ENCODE measurements at places on chromosomes 7 and 10. TPM values are rescaled to one million over a fixed set of nuclear protein-coding genes. Genes with fewer than 3 reads are reported as not detected.

DNA sequence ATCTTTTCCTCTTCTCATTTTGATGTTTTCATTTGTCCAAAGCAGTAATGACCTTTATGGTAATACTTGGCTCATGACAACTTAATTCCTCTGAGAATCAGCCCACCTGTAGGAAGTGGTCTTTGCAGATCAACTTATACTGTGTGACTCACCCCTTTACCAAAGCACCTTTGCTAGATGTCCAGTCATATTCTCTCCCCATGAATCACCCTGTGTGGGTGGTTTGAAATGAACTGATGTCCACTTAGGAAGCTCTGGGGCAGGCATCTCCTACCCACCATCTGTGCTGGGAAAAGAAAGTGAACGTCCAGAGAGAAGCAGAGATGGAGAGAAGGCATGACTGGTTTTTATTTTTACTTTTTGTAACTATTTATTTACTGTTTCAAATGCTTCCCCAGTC is 410.3 kb downstream of the KIF20B start:
- no peak for DNase-seq

DNA sequence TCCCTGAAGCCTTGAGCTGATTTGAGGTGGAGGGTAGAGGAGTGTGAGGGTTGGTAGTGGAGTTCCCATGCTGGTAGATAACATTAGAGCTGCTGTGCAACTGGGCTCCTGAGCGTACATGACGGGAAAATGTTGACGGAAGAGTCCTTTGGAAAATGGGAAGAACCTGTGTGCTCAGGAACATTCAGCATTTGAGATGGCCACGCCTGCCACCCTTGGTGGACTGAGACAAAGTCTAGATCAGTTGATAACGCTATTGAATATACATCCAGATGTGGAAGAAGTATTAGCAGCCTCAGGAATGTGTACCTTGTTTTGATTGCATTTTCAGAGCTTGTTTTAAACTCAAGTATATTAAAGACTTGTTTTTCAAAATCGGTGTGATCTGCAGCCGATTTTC is 16.1 kb downstream of the PCBD1 start:
- no peak for DNase-seq

- no peak for DNase-seq
These were observed 131.4 kb downstream of the BAMBI start for GRCh38 chr10:28808693-28809092.

DNA sequence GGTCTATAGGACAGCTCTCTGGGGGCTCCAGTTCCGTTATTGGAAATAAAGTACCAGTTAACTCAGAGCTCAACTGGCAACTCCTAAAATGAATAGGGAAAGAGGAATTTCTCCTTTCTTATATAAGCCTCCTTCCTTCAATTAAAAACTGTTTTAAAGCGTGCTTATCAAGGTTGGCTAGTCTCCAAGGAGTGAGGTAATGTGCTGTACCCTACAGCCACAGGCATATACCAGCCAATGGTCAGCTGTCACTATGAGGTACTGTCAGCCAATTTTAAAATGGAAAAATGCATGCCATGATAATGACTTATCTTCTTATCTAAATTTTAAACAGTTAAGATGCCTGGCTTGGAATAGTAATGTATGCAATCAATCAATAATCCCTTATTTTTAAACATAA is 76.2 kb downstream of the PLCE1 start:
- DNase-seq = no peak

DNA sequence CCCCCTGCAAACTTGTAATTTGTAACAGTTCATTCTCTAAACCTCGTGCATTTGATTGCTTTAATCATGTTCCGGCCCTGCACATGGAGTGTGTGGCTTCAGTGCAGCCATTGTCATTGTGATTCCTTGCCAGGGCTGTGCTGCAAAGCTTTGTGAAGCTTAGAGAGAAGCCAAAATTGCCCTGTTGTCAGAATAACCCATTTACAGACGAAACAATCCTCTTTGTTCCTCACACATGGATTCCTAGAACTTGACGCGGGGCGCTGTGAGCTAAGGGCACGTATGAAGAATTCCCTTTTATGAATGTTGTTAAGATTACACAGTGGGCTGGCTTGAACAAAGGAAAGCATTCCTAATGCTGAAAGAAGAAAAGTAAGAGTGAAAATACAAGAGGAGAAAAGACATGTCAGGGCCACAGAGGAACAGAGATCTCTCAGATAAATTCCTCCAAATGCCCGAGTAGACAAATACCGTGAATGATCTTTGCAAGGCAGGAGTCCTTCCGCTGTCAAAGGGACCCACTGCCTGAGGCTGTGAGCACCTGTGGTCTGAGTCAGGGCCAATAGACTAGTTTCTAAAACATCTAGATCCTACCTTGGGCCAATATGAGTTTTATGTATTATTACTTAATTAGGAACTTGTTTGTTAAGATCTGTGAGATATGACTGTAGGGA is 205.4 kb upstream of the C7orf33 start:
- DNase-seq = no peak

DNA sequence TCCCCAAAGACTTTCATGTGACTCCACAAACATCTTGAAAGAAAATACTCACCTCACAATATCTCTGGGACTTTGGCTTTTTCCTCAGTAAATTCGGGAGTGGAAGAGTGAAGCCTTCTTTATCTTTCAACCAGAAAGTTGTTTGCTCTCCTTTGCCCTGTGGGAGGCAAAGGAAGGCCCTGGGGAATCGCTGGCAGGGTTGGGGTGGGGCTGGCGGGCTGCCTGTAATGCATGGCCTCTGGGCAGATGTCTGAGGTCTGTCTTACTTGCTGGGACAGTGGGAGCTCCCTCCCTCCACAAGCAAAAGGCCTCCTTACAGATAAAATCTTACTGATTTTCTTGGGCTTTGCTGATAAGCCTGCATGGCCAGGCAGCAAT is 24.9 kb downstream of the TECTB start:
- DNase-seq = no peak

GRCh38 chr10:78937800-78938694 is 130.7 kb upstream of the ZMIZ1 start:
- DNase-seq = peak; percentile 47

- peak; percentile 55 for DNase-seq
These were observed 139.4 kb downstream of the EPC1 start for GRCh38 chr10:32207544-32207943.

DNA sequence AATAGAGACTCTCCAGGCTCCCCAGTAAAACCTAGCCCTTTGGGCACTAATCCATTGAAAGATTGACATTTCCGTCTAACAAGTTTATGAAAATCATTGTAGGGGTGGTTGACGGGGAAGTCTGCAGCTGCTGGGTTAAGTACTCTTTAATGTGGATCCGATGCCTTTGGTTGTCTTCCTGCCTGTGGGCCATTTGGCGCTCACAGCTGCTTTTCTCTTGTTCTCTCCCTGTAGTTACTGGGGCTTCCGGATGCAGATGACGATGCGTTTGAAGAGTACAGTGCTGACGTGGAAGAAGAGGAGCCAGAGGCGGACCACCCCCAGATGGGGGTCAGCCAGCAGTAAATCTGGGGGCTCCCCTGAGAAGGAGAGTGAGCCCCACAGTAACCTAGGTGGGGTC is 22.4 kb downstream of the MTURN start:
- DNase-seq = no peak

- DNase-seq = no peak
These were observed 29.5 kb downstream of the BMPR1A start for GRCh38 chr10:86785968-86786367.

- no peak for DNase-seq
These were observed 55.3 kb downstream of the TCAF1 start for GRCh38 chr7:143846692-143847091.

- DNase-seq = no peak
These were observed 175.2 kb upstream of the PPP2R2D start for GRCh38 chr10:131725581-131726069.

GRCh38 chr7:120567204-120567603 is 290.7 kb downstream of the TSPAN12 start:
- DNase-seq = no peak

DNA sequence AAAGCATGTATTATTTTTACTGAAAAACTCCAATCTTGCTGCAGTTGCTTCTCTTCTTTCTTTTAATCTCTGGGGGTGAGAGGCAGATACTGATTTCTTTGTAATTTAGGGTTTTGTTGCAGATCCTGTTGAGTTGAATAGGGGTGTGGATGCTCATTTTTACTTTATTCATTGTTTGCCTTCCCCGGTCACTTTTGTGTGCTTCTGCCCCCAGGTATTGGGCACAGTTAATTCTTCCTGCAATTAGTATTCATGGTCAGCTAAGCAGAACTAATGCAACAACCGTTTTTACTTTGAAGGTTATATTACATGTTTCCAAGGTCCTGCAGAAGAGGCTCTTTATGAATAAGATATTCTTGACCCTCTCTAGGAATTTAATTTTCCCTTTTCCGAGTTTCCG is 96.4 kb downstream of the BUB3 start:
- no peak for DNase-seq

GRCh38 chr7:16930946-16931345 is 49.2 kb upstream of the AGR3 start:
- DNase-seq = no peak

GRCh38 chr7:101947899-101948298 is 130.5 kb downstream of the CUX1 start:
- DNase-seq = no peak

- DNase-seq = peak; percentile 18
These were observed 37.6 kb downstream of the AKR1C4 start for GRCh38 chr10:5234106-5234860.

DNA sequence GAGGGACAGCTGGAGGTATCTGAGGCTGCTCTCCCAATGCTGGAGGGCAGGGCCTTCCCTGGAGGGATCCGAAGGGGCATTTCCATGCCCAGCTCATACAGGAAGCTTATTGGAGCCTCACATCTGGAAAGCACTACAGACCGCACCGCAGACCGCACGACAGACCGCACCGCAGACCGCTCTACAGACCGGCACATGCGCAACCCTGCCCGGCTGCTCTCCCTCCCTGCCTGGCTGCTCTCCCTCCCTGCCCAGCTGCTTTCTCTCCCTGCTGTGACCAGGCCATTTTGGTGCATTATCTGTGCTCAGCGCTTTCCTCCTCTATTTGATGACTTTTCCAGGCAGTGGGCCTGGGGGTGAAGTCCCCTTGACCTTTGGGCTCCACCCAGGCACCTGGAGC is 39.6 kb upstream of the EN2 start:
- DNase-seq = no peak

- peak; percentile 26 for DNase-seq
These were observed 5.0 kb upstream of the NFE2L3 start for GRCh38 chr7:26147030-26147429.

GRCh38 chr7:146150153-146150552 is 33.6 kb downstream of the CNTNAP2 start:
- DNase-seq = no peak

GRCh38 chr7:149223176-149223575 is 16.3 kb upstream of the ZNF212 start:
- DNase-seq = no peak

DNA sequence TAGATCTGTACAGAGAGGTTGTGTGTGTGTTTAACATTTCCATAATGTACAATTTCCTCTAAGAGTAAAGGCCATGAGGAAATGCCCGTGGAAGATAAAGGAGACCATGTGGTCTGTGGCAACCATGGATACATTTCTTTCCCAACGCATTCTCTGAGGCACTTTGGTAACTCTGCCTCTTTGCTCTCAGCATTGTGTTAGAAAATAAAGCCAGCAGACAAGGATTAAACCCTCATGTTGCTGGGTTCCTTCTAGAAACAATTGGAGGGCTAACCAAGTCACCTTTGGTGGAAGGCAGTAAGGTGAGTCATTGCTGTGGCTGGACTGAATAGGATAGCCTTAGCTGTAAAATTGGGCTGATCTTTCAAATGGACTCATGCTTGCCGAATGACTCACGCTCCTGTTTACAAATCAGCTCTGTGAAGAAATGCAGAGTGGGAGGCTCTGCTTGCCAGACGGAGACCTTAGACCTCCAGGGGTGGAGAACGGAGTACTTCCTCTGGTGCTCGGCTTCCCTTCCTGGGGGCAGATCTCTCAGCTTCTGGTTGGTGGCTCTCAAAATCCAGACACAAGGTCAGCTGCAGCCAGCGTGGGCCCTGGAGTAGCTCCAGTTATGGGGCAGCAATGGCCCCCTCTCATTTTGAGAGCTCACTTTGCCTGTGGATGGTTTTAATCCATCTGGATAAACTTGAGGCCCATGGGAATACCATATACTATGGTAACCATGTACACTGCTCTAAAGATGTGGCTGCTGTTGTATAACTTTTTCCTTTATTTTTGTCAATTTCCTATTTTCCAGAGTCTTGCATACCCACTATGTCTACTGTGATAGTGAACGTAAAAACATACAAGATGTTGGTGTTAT is 137.3 kb downstream of the TCF7L2 start:
- peak; percentile 98 for DNase-seq

GRCh38 chr7:48528646-48529045 is 357.4 kb downstream of the ABCA13 start:
- no peak for DNase-seq

GRCh38 chr7:64320547-64321513 is 7.1 kb downstream of the ZNF736 start:
- DNase-seq = no peak

DNA sequence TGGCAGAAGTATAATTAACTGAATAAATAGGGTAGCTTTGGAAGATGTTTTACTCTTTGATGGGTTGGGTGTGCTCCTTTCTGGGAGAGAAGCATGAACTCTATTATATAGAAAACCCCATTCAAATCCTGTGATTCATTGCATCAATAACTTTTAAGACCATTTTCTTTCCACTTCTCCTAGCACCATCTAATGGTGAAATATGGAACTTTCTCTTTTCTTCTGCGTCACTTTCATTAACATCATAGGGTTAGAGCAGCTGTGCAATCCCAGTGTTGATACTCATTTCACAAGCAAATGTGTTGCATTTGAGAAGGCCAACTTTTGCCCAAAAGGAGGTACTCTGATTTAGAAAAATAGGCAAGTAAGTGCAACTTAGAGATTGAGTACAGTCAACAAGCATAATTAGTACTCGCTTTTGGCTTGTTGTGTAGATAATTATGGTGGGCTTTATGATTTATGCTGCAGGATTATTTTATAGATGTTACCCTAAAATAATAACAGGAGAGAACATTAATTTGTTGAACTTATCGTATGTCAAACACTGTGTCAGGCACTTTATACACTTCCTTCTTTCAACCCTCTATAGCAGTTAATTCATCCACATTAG is 92.9 kb downstream of the CPED1 start:
- DNase-seq = peak; percentile 34

- DNase-seq = no peak
These were observed 14.0 kb upstream of the ATXN7L1 start for GRCh38 chr7:105890290-105890997.

GRCh38 chr7:36625247-36625646 is 99.0 kb downstream of the AOAH start:
- no peak for DNase-seq

- DNase-seq = peak; percentile 73
These were observed 86.1 kb upstream of the DNAJB6 start for GRCh38 chr7:157250605-157251228.

The SSC4D gene
- polyA plus RNA-seq = 0.79 TPM

The MUC3A gene
- polyA plus RNA-seq = 6.9 TPM

The OTUD1 gene
- 2.5 TPM for polyA plus RNA-seq

The AKR1C8 gene
- 0.10 TPM for polyA plus RNA-seq

The CCDC172 gene
- polyA plus RNA-seq = not detected

The SKIDA1 gene
- 4.1 TPM for polyA plus RNA-seq

The OPN4 gene
- not detected for polyA plus RNA-seq

The CDC14C gene
- polyA plus RNA-seq = 0.06 TPM

The IL15RA gene
- 0.72 TPM for polyA plus RNA-seq

The CPXM2 gene
- not detected for polyA plus RNA-seq

The PTPN20 gene
- 3.9 TPM for polyA plus RNA-seq

The GIMAP5 gene
- polyA plus RNA-seq = not detected

The AKR1C1 gene
- 642 TPM for polyA plus RNA-seq

The OR6V1 gene
- polyA plus RNA-seq = not detected

The ERVW-1 gene
- polyA plus RNA-seq = not detected

The ANXA8 gene
- polyA plus RNA-seq = 42.3 TPM

The NKX6-2 gene
- polyA plus RNA-seq = not detected

The C10orf67 gene
- polyA plus RNA-seq = 0.06 TPM

The STOX1 gene
- polyA plus RNA-seq = 0.94 TPM

All from A549 (cell line).